DMS153 (cell line): ENCODE measurements at places on chromosomes 5 and 9.
A peak's percentile ranks its signal among the peaks of the same experiment; 100 is the strongest.

DNA sequence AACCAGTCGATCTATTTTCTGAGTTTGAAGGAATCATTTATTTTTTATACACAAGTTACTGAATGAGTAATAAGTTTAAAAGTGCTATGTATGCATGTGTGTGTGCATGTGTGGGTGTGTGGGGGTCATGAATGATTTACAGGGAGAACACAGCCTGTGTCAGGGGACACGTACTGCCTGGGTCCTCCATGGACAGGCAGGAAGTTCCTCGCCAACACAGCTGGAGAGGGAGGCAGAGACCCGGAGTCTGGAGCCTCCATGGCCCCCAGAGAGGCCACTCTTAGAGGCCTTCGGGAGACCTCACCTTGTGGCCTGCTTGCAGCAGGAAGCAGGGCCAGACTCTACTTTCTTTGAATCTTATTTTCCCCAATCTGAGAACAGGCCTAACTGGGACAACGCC lies 144.7 kb downstream of the GABBR2 start:
- no peak for DNase-seq

DNA sequence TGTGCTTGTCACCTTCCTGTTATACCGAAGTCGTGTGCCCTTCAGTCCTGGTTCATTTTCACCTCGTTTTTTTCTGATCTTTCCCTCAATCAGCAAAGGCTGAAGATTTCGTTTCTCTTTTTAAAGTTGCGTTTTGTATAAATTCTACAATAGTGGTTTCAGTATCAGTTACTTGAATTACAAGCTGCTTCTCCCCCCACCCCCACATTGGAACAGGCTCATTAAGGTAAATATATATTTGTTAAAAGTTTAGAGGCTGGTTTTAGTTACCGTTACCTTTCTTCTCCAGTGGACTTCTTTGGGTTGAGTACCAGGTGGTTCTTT lies 881 bp downstream of the SUB1 start:
- DNase-seq, result no peak

DNA sequence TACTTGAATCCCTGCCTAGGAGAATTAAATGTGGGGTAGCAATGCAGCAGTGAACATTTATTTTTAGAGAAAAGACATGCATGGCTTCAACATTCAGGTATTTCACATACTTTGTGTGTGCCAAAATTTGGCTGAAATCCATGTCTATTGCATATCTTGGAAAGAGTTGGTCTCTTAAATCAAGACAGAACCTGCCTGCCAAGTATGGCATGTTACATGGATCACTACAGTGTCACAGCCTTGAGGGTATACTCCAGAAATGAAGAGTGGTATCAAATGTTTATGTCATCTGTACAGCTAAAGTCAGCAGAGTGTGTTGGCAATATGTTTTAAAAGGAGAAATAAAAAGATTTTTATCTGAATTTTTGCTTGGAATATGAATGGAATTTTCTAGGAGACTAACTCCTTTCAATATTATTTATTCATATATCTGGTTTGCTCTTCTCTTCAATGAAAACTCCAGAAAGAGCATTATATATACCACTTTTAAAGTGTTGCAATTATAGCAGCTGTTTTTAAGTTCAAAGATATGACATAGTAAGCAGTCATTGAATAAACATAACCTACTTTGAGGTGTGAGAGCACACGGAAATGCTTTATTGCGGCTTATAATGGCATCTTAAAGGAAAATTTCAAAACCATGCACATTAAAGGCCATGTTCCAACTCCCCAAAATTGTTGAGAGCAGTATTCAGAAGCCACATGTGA lies 95.4 kb upstream of the MINAR2 start:
- DNase-seq, result no peak

- DNase-seq, result no peak
Measured at GRCh38 chr5:171317230-171317629, 8.2 kb downstream of the TLX3 start.

DNA sequence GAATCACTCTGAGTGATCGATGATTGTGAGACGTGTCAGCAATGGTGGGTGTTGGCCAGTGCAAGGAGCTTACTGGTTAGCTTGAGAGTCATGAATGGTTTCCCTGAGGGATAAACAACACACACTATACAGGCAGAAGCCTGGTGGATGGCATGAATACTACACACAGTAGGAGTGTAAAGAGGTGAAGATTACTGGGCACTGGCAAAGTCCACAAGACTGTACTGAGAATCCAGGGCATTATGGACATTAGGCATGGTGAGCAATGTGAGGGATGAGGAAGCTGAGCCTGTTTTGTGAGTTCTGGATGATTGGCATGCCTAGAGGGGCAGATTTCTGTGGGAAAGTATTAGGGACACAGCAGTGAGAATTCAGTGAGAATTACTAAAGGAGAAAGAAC lies 71.3 kb downstream of the KDM4C start:
- no peak for DNase-seq

- DNase-seq, result no peak
Measured at GRCh38 chr5:176365351-176366231, at the start of gene ARL10. ARL10 (plus strand) TSS chr5:176365487; CDS start chr5:176365564, 77 bp downstream.

DNA sequence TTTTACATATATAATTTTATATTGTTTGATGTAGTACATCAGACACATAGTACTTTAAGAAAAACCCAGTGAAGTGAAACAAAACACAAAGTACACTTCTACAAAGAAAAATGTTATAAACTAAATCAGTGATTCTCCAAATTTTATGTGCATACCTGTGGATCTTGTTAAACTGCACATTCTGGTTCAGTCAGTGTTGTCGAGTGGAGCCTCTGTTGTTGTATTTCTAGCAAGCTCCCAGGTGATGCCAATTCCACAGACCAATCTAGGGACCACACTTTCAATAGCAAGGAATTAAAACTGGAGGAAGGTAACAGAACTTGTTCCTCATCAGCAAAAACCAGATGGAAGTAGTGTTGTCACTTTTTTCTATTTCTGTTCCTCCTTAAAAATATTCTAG lies 183.8 kb upstream of the CD180 start:
- DNase-seq, result no peak

DNA sequence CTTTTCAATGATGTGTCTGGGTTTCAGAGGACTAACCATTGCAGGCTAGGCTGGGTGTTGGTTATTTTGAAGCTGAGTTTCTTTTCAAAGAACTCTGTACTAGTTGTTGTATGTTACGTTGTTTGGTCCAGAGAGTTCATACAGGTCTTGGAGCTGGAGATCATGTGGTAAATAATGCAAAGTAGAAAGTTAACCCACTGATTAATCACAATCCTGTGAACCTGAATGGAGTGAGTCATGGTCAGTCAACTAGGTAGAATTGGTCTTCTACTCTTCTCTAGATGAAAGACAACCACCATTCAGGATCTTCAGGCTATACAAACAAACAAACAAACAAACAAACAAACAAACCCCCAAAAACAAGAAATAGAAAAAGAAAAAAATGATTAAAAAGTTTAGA lies 388.9 kb upstream of the ACTBL2 start:
- DNase-seq, result no peak

DNA sequence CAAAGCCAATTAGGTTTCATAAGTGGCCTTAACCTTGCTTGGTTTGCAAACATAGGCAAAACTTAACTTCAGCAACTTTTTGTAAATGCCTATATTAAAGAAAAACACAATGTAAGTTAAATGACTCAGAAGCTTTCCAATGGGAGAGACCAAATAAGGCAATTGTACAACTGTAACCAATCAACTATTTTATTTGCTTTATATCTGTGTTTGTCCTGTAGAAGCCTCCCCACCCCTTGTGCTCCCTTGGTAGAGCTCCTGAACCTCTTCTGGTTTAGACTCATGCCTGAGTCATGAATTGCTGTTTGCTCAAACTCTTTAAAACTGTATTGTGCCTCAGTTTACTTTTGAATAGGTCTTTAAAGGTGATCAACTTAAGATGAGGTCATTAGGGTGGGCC lies 3.0 kb upstream of the C1QTNF3 start:
- no peak for DNase-seq

DNA sequence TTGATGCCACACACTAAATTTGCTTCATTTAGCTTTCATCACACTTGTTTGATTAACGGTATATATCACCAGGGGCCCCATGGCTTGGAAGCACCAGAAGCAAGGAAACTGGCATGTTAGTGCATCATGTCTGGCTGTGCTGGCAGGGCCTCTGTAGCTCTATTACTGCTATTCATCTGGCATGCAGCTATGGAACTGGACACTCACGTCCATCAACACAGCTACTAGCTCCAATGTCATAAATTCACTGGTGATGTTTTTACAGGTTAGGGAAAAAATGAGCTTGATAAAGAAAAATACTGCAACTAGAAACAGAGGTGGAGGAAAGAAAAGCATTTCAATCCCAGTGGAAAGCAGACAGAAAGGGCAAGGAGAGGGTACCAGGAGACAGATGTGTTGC lies 343.2 kb downstream of the DEPDC1B start:
- DNase-seq, result no peak

DNA sequence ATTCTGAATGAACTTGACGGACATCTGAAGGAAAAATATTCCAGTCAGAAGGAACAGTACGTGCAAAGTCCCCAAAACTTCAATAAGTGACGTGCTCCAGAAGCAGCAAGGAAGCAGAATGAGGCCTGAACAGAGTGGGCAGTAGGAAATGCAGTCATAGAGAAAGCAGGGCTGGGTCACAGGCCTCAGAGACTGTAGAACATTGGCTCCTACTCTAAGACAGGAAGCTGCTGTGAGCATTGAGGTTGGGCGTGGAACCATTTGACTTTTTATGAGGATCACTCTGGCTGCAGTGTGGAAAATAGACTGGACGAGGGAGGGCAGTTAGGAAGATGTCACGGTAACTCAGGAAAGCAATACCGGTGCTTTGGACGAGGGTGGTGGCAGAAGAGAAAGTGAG lies 64.0 kb downstream of the DOCK8 start:
- DNase-seq, result no peak

DNA sequence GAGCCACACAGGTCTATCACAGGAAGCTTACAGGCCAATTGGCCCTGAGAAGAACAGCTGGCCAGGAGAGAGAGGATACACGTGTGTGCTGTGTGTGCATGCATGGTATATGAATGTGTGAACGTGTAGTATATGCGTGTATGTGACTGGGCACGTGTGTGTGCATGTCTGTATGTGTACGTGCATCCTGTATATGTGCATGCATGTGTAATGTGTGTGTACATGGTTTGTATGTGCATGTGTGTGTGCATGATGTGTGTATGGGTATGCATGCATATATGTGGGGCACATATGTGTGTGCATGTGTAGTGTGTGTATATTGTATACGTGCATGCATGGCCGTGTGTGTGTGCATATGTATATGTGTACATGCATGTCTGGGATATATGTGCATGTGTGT lies 57.0 kb upstream of the FCN2 start:
- DNase-seq, result no peak

- DNase-seq, result peak; percentile 31
Measured at GRCh38 chr9:93673021-93673838, 96.8 kb downstream of the PHF2 start.

GRCh38 chr9:116934131-116934530 lies 247.0 kb downstream of the TRIM32 start:
- DNase-seq, result no peak

- no peak for DNase-seq
Measured at GRCh38 chr5:18601185-18601584, 966.9 kb downstream of the TAF11L14 start.

GRCh38 chr9:10703139-10703538 lies 90.3 kb upstream of the PTPRD start:
- no peak for DNase-seq

- DNase-seq, result no peak
Measured at GRCh38 chr9:79004032-79004431, 567.7 kb upstream of the TLE4 start.

DNA sequence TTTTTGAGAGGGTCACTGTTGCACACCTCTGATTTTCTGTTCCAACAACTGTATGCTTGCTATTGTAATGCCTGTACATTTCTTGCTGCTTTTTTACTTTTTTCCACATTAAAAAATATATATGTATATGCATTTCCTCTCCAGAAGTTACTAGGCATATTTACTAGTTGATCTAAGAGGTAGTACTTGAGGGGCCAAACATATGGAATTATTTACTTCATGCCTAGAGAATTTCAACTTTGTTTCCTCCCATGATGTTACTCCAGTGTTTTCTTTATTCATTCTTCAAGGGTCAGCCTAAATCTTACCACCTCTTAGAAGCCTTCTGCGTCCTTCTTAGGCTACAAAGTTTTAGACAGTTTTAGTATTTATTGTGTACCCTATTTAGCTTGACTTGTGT lies 122.7 kb downstream of the NMUR2 start:
- no peak for DNase-seq

- DNase-seq, result no peak
Measured at GRCh38 chr9:86328156-86328555, 26.1 kb downstream of the TUT7 start.

GRCh38 chr9:31588006-31588405 lies 796.4 kb upstream of the ACO1 start:
- DNase-seq, result peak; percentile 74

DNA sequence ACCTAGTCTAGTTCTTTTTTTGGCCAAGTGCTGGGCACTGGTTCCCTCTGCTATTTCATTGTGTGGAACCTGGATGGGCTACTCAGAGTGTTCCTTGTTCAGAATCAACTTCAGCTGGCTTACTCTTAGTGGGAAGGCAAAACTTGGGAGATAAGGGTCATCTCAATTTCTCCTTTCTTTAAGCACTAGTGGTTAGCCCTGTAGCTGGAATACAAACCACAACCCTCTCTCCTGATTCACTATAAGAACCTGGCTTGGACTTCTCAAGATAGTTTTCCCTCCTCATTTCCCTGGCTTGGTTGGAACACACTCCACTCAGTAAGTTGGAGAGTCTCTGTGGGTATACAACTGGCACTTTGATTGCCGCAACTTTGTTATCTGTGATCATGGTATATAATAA lies 35.1 kb downstream of the GRIA1 start:
- DNase-seq, result no peak

GRCh38 chr9:89616411-89616810 lies 11.6 kb downstream of the GADD45G start:
- no peak for DNase-seq

- DNase-seq, result no peak
Measured at GRCh38 chr9:99294850-99295461, 72.9 kb downstream of the SEC61B start.

- DNase-seq, result peak; percentile 28
Measured at GRCh38 chr9:119375892-119376291, 6.7 kb upstream of the BRINP1 start.

DNA sequence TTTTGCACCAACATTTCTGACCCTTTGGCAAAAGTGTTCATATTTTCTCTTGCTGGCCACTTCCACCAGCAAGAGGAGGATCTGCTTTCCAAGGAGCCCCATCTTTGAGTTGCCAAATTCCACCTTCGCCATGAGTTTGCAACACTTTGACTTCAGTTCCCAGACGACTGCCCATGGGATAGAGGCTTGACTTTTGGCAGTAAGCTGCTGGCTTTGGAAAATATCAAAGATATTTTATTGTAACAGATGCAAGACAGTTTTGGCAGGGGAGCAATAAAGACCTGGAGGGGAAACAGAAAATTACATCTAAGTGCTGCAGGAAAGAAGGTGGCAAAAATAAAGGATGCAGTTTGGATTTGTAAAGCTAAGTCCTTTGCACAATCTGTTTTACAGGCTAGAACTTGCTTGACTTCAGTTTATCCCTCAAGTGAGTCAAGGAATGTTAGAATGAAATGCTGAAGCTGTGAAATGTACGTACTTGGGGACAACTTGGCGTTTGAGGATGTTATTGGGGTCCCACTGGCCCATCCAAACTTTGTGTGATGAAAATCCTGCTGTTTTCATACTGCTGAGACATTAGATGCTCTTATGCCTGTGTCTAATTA lies 232.9 kb downstream of the GOLPH3 start:
- no peak for DNase-seq

- DNase-seq, result no peak
Measured at GRCh38 chr9:3246241-3246640, 279.6 kb downstream of the RFX3 start.

- DNase-seq, result no peak
Measured at GRCh38 chr5:54944364-54944763, 41.0 kb downstream of the ESM1 start.

- DNase-seq, result no peak
Measured at GRCh38 chr9:75851917-75852316, 38.6 kb upstream of the PCSK5 start.
